M059J (cell line): ENCODE measurements at places on chromosomes 16 and 17. TPM values are rescaled to one million over a fixed set of nuclear protein-coding genes. Genes with fewer than 3 reads are reported as not detected.
A peak's percentile ranks its signal among the peaks of the same experiment; 100 is the strongest.

The CD300E gene
- not detected in 2 replicates for total RNA-seq

DNA sequence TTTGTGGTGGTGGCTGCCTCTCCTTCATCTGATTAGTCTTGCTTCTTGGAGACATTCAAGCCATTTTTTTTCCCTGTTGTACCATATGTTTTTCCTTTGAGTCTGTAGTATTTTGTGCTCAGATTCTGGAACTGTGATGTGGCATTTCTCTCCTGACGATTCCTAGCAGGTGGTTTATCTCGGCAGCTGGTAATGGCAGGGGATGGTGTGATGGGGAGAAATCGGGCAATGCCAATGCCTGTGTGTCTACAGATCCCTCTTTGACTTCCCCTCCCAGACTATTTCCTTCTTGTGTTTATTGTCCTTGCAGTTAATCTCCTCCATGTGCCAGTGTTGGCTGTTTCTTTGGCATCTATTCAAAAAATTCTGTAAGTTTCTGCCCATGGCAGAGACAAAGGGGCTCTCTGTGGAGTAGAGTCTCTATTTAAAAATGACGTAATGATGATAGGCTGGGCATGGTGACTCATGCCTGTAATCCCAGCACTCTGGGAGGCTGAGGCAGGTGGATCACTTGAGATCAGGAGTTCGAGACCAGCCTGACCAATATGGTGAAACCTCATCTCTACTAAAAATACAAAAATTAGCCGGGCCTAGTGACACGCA, 90.2 kb upstream of the ERCC4 start:
- no peak for DNase-seq

DNA sequence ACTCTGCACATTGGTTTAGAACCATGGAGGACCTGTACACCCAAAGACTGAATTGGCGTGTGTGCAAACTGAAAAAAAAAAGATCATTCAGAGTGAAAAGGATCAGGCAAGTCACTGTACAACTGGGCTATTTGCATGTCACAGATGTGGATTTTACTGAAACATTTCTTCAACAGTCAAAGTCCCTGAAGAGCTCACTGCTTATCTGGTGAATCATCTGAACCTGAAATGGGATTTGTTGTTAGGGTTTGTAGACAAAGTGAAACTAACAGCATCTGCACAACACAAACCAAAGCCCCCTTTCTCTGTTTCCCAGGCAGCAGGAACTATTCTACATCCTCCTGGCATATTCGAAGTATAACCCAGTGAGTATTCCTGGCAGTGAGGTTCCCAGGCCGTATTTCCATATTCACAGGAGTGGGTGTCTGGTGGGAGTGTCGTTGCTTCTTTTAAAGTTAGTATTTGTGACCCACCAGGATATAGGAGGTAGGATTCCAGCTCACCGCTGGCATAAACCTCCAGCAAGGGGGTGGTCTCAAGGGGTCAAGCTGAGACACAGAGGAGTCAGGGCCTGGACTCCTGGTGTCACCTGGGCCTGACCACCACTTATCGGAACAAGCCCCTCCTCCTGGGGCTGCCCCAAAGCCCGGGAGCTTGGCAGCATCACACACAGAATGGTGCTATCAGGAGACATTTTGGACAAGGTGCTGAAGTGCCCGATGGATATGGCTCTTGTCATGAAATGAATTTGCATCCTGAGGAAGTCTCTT, 80.9 kb downstream of the GOSR1 start:
- DNase-seq, result no peak

DNA sequence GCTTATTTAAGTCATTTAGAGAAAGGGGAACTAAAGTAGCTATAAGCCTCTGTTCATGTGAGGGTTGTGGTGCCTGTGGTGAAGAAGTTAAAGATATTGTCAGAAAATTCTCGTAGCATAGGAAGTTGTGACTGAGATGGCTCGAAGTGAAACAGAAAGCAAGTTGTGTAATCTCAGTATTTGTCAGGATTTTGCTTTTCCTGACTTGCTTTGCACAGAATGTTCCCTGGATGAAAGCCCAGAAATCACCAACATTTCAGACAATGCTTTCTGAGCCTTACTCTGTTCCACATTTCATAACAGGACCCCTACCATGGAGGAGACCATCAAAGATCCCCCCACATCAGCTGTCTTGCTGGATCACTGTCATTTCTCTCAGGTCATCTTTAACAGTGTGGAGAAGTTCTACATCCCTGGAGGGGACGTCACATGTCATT, 10.6 kb downstream of the CALCOCO2 start:
- DNase-seq, result peak; percentile 61

GRCh38 chr17:17732892-17733670, 51.8 kb downstream of the RAI1 start:
- DNase-seq, result peak; percentile 62
